ENCODE measurements at places on chromosomes 6 and 20.

- no peak for DNase-seq
These were observed 38.0 kb downstream of the TBC1D7 start for GRCh38 chr6:13290335-13290734.

DNA sequence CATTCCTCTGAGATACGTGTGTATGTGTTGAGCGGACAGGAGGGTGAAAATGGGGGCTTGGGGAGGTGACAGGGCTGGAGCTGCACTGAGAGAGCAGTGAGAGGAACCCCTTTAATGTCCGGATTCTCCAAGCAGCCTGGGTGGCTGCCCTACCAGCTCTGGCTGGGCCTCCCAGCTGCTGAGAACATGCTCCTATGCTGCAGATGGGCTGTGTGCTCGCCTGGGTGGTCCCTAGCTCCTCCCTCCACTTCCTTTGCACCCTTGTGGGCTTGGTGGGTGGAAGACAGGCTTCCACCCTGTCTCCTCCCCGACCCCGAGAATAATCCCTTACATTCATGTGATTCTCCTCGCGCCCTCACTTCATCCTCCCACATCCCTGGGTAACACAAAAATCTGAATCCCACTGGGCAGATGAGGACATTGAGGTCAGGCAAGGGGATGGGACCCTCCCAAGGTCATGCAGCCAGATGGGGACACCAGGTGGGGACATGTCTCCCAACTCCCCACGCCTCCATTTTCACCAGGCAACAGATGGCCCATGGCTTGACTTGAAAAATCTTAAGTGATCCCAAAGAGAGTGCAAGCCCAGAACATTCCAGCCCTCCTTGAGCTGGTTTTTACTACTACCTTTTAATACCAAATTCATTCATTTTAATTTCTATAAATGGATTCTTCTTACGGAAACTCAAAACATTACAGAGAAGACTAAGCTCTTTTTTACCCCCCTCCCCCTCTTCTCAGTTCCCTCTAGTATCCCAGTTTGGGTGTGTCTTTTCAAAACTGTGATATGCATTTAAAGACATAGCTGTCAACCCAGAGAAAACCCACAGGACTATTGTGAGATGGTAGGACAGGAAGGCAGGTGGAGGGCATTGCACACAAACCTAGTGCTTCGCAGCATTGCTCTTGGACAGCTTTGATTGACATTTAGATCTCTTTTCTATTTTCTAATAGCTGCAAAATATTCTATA lies 5.0 kb upstream of the PDRG1 start:
- DNase-seq, result no peak

DNA sequence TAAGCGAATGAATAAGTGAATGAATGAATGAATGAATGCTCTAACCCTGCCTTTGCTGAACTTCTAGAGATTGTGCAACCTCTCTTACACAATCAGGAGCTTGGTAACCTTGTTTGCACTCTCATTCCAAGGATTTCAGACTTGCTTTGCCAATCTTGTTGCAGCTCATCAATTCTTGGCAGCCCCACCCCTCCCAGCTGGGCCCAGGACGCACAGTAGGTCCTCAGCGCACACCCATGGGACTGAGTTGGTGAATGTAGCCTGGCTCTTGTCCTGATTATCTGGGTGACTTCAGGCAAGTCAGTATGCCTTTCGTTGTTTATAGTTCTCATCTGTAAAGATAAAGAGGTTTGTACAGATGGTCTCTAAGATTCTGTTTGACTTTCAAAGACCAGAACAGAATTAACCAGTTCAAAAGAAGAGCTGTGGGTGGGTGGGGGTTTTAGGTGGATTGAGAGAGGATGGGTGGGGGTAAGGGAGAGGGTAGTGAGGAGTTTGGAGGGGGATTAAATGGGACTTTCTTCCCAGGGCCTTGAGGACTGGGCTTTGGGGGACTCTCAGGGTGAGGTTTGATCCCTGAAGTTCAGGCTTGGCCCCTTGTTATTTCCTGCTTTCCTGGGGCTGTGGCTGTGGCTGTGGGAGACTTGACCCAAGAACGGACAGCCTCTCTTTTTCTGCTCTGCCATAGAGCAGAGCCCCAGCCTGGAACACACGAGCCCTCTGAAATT lies 33.2 kb downstream of the VEGFA start:
- DNase-seq, result no peak

DNA sequence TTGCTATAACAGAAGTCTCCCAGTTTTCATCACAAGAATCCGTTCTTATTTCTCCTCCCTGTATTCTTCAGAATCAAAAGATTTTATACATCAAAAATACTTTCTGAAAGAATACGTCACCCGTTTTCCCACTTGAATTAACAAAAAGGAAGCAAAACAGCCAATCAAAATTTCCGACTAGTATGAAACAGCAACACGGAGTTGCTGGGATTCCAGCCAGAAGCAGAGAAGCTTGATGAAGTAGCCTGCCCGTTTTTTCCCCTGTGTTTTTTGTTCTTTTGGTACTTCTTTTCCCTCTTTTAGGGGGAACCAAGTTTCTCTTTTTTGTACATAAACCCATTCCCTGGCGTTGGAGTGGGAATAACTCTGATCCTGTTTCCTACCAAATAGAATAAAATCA lies 14.6 kb downstream of the TXLNB start:
- no peak for DNase-seq

Measured in CD4-positive, alpha-beta T cell (primary cell).